ENCODE measurements at places on chromosomes 5 and 9.

DNA sequence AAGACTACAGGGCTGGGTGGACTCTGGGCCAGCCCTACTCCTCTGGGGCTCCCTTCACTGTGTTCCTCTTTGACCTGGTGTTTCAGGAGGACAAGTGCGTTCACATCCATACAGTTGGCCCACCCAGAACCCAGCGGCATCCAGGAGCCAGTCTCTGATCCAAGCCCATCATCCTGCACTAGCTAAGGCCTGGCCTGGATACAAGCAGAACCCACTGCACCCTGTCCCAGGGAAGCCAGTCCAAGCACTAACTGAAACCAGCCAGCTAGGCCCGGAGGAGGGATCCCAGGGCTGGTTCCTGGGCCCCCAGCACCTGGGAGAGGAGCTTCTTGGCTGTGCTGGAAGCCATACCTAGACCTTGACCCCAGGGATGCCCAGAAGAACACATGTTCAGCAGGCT, 4.1 kb upstream of the GBGT1 start:
- DNase-seq: no peak

GRCh38 chr9:30774326-30774725, 1610.1 kb upstream of the ACO1 start:
- DNase-seq: no peak

DNA sequence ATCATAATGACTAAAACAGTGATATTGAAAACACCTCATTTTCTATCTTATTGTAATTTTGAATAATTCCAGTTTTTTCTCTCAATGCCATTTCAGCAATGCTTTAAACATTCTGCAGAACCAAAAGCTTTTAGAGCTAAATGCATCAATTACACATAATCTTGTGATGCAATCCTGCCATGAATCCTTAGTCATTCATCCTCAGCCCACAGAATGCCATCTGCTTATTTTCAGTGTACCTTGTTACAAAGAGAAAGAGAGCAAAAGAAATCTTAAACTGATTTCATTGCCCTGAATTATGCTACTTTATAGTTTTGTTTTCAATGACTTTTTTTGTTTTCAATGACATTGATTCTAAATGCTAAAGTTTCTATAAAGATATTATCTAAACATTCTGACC, 1234.8 kb upstream of the C9orf72 start:
- DNase-seq: no peak

GRCh38 chr5:22465177-22465576, 388.0 kb downstream of the CDH12 start:
- DNase-seq: no peak

GRCh38 chr9:104088416-104088815, 5.7 kb upstream of the SMC2 start:
- no peak for DNase-seq

GRCh38 chr5:159343295-159344094, 13.2 kb upstream of the IL12B start:
- DNase-seq: no peak

DNA sequence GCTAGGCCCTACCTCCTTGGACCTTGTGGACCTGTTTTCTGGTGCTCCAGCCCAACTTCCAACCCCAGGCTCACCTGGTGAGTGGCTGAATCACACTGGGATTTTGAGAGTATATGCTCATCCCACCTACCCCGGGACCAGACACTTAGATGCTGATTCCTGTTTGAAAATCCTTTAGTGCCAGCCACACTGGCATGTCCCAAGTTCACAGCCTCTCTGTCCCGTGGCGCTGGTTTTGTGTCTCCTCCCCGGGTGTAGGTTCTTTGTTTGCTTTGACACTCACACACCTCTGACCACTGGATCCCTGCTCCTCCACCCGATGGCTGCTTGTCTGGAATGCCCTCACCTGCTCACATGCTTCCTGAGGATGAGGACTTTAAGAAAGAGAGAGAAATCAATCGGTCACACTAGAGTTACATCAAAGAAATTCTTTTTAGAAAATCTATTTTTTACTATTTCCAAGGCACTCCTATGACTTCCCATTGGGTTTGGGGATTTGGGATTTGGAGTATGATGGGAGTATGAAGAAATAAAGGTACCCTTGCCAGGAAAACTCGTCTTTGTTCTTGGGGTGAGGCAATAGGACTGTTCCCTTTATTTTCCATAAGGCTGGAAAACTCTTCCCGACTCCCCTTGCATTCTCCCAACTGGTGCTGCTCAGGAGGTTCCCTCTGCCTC, 7.3 kb upstream of the SLC25A48 start:
- DNase-seq: no peak

- no peak for DNase-seq
Observed at GRCh38 chr5:59034498-59035186, 451.8 kb downstream of the RAB3C start.

DNA sequence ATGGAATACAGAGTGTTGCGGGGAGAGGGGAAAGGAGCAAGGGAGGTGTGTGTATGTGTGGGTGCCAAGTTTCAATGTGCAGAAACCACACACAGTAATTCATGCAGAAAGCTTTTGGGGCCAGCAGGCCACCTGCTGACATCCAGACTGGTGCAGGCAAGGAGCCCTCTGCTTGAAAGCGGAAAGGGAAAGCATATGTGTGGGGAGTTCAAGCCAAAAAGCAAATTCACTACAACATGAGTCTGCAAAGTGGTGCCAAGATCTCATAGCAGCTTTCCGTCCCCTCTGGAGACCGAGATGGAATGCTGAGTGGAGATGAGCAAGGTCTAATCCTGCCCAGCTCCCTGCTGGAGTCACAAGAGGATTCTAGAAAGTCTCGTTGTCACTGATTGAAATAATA, 159.7 kb upstream of the VLDLR start:
- peak; percentile 72 for DNase-seq

DNA sequence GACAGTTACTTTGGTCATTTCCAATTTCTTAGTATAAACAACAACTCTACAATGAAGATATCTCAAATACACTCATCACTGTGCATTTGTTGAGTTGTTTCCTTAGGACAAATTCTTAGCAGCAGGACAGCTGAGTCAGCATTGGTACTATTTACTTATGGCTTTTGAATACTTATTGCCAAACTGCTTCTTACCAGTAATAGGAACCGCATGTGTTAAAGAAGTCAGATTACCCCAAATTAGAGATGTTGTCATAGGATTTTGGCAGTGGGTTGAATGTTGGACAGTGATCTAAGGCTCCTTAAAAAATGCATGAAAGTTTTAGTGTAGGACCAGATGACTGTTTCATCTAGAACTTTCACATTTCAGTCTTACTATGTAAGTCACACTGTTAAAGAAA, 280.1 kb upstream of the DMRT1 start:
- DNase-seq: no peak
